ENCODE measurements at places on chromosomes 1 and 21. TPM values are rescaled to one million over a fixed set of nuclear protein-coding genes. Genes with fewer than 3 reads are reported as not detected.

SPRR2A gene
- not detected for polyA plus RNA-seq

IL12RB2 gene
- 0.05 TPM for polyA plus RNA-seq

CFHR3 gene
- polyA plus RNA-seq = not detected

CZIB gene
- polyA plus RNA-seq = 62.8 TPM

TMEM52 gene
- polyA plus RNA-seq = 1.7 TPM

CIART gene
- 4.2 TPM for polyA plus RNA-seq
